ENCODE measurements at places on chromosomes 7 and 10. TPM values are rescaled to one million over a fixed set of nuclear protein-coding genes. Genes with fewer than 3 reads are reported as not detected.
A peak's percentile ranks its signal among the peaks of the same experiment; 100 is the strongest.

The JAKMIP3 gene
- 0.06 TPM for polyA plus RNA-seq

The LAMTOR4 gene
- polyA plus RNA-seq = 218 TPM

The ANKRD2 gene
- polyA plus RNA-seq = 0.04 TPM

The OPALIN gene
- polyA plus RNA-seq = not detected

The AGAP4 gene
- 31.0 TPM for polyA plus RNA-seq

The VSIR gene
- 49.6 TPM for polyA plus RNA-seq

The SRGN gene
- polyA plus RNA-seq = 155 TPM

The CPXM2 gene
- polyA plus RNA-seq = 55.7 TPM

The ZCWPW1 gene
- polyA plus RNA-seq = 5.0 TPM

The LRRD1 gene
- 0.01 TPM for polyA plus RNA-seq

The OPN4 gene
- polyA plus RNA-seq = not detected

- no peaks in the 10 kb centered on the region for H3K4me1 ChIP-seq
- H3K4me3 ChIP-seq = no peak overlapping the region
- H3K27me3 ChIP-seq = no peaks in the 10 kb centered on the region
Measured at GRCh38 chr10:96532523-96532922, 18.8 kb upstream of the TLL2 start.

DNA sequence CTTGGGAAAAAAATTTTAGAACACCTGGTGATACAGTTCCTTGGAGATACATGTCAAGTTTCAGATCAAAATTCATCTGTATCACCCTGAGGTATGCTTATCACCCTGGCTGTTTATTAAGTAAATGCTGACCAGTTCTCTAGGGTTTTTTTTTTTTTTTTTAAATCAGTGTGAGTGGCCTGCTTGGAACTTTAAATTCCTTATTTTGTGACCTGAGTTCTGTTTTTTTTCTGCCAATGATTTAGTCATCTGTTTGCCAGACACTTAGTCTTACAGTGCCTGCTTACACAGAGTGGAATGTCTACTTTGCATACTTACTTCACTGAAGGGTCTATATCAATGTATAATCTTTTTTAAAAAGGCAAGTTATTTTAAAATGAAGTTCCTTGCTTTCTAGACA is 1.8 kb downstream of the TSPAN13 start:
- no peaks in the 10 kb centered on the region for H3K4me1 ChIP-seq
- H3K4me3 ChIP-seq = no peak overlapping the region
- no peaks in the 10 kb centered on the region for H3K27me3 ChIP-seq
- H3K36me3 ChIP-seq = peaks cover 6% of the 10 kb centered on the region
- no peak for DNase-seq
- H3K27ac ChIP-seq = peak overlapping the region; percentile 95

DNA sequence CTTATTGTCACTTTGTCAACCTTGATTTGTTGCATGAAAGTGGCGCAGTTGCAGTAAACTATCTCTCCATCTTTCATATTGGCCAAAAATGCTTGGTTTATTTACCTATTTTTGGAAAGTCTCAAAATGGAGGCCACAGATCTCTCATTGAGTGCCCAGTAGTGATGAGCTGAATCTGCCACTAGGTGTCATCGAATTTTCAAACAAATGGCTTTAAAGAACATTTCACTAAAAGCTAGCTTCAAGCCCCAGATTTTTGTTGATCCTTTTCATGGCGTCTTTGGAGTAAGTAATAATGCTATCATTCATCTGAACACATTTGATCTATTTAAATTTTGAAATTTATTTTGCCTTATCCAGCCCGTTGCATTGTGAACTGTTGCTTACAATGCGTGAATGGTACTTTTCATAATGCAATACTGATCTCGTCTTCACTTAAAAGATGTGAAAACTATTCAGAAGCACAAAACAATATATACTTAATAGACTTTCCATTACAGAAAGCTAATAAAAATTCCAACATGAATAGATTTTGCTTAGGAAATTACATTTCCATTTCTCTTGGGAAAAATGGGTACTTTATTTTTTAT is 236.2 kb downstream of the DNAJB9 start:
- no peak overlapping the region for H3K27ac ChIP-seq
- H3K36me3 ChIP-seq = no peaks in the 10 kb centered on the region
- H3K4me1 ChIP-seq = no peaks in the 10 kb centered on the region
- no peak overlapping the region for H3K4me3 ChIP-seq

DNA sequence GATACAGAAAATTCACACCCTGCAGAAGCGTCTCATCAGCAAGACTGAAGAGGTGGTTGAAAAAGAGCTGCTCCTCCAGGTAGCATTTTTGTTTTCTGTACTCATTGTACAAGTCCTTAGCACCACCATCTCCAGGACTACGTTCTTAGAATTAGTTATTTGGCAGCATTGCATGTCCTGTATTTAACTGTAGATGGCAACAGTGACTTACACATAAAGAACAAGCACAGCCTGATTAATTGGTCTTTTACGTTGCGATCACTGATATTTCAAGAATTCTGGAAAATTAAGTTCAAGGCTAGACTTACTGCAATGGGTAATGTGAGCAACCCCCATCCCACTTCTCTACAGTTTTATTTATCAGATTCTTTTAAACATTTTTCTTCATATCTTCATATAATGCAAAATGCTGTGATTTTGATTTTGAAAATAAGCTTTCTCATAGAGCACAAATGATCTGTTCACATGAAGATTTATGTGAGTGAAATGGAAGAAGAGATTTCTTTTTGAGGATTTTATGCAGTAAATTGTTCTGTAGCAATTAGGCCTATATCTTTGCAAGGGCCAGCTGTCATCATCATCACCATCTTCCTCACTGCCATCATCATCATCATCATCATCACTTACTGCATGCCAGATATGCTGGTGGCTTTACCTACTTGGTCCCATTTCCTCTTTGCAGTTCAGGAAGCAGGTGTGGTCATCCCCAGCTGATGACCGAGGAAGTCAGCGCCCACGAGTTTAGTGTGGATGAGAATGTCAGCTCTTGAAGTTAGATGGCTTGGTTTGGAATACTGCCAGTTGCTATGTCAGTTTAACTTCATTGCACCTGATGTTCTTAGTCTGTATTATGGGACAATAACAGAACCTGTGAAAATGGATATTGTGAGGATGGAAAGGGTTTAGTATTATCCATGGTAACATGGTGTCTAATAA is 53.4 kb downstream of the CFAP58 start:
- H3K27ac ChIP-seq = no peak overlapping the region
- no peaks in the 10 kb centered on the region for H3K4me1 ChIP-seq
- no peaks in the 10 kb centered on the region for H3K36me3 ChIP-seq
- DNase-seq = no peak
- H3K4me3 ChIP-seq = no peak overlapping the region
- H3K27me3 ChIP-seq = no peaks in the 10 kb centered on the region

GRCh38 chr7:41994036-41994745 is 242.8 kb downstream of the GLI3 start:
- H3K4me3 ChIP-seq = no peak overlapping the region
- no peak for DNase-seq
- H3K36me3 ChIP-seq = no peaks in the 10 kb centered on the region
- H3K27ac ChIP-seq = no peak overlapping the region
- H3K4me1 ChIP-seq = no peaks in the 10 kb centered on the region

- no peak for DNase-seq
- peaks cover 5% of the 10 kb centered on the region for H3K4me1 ChIP-seq
- no peak overlapping the region for H3K4me3 ChIP-seq
- no peaks in the 10 kb centered on the region for H3K36me3 ChIP-seq
- no peaks in the 10 kb centered on the region for H3K27me3 ChIP-seq
- no peak overlapping the region for H3K27ac ChIP-seq
Measured at GRCh38 chr7:140146574-140146973, 30.2 kb downstream of the KDM7A start.

DNA sequence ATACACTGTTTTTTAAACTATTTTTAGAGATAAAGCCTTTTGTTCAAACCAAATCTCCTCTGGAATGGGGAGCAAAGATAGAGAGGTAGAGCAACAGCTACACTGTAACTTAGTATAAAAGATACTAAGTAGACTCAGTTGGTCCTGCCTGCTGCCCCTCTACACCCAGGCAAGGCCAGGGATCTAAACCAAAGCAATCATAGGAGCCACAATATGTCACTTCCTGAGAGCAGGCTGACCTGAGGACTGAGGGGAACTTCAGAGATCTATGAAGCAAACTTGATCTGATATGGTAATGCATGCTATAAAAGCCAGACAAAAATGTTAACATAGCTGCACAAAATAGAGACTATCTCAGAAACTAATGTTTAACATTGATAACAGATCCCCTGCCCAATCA is 7.0 kb upstream of the TRDMT1 start:
- no peak overlapping the region for H3K4me3 ChIP-seq
- no peaks in the 10 kb centered on the region for H3K27me3 ChIP-seq
- H3K36me3 ChIP-seq = no peaks in the 10 kb centered on the region
- no peak overlapping the region for H3K27ac ChIP-seq

- H3K4me3 ChIP-seq = no peak overlapping the region
- no peaks in the 10 kb centered on the region for H3K36me3 ChIP-seq
- no peaks in the 10 kb centered on the region for H3K4me1 ChIP-seq
- no peak for DNase-seq
- H3K27me3 ChIP-seq = peaks cover 82% of the 10 kb centered on the region
- H3K27ac ChIP-seq = no peak overlapping the region
Measured at GRCh38 chr10:100805543-100806355, 60.4 kb downstream of the PAX2 start.

- no peak overlapping the region for H3K27ac ChIP-seq
- H3K36me3 ChIP-seq = peaks cover 12% of the 10 kb centered on the region
- H3K4me1 ChIP-seq = peaks cover 6% of the 10 kb centered on the region
- H3K27me3 ChIP-seq = no peaks in the 10 kb centered on the region
- H3K4me3 ChIP-seq = no peak overlapping the region
Measured at GRCh38 chr7:17903337-17903736, 37.0 kb downstream of the SNX13 start.

GRCh38 chr7:155377838-155378579 is 79.9 kb upstream of the EN2 start:
- H3K36me3 ChIP-seq = no peaks in the 10 kb centered on the region
- H3K4me3 ChIP-seq = no peak overlapping the region
- H3K4me1 ChIP-seq = peaks cover 7% of the 10 kb centered on the region

GRCh38 chr7:36775061-36775620 is 50.8 kb upstream of the AOAH start:
- DNase-seq = no peak
- H3K4me1 ChIP-seq = no peaks in the 10 kb centered on the region
- H3K36me3 ChIP-seq = no peaks in the 10 kb centered on the region

DNA sequence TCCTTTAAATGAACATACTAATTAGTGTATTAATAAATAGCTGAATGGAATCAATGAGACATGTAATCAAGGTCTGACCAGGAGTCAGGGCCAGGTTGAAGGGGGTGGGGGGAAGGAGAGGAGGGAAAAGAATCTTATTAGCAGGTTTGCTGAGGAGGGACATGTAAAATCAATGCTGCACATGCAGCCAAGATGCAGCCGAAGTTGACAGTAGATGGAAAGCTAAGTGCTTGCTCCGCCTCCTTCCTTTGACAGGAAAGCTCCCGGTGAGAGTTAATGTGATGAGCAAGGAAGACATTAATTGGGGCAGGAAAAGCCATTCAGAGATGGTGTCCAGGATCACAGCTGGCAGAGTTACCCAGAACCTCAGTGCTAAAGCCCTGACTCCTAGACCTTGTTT is 24.4 kb downstream of the PLXNA4 start:
- H3K36me3 ChIP-seq = no peaks in the 10 kb centered on the region
- H3K27ac ChIP-seq = no peak overlapping the region
- peaks cover 12% of the 10 kb centered on the region for H3K27me3 ChIP-seq
- no peaks in the 10 kb centered on the region for H3K4me1 ChIP-seq
- DNase-seq = no peak
- H3K4me3 ChIP-seq = no peak overlapping the region

- H3K4me1 ChIP-seq = peaks cover 4% of the 10 kb centered on the region
- H3K4me3 ChIP-seq = no peak overlapping the region
- peaks cover 26% of the 10 kb centered on the region for H3K36me3 ChIP-seq
- DNase-seq = no peak
- no peak overlapping the region for H3K27ac ChIP-seq
- no peaks in the 10 kb centered on the region for H3K27me3 ChIP-seq
Measured at GRCh38 chr7:70703785-70704184, 428.2 kb upstream of the GALNT17 start.

- no peak for DNase-seq
- H3K4me3 ChIP-seq = no peak overlapping the region
- H3K36me3 ChIP-seq = no peaks in the 10 kb centered on the region
Measured at GRCh38 chr10:17375936-17376584, 78.3 kb downstream of the ST8SIA6 start.

All from small intestine (tissue), 16 donors.